ENCODE measurements at places on chromosomes 4 and X.
A peak's percentile ranks its signal among the peaks of the same experiment; 100 is the strongest.

GRCh38 chrX:14027511-14028019, 2.1 kb downstream of the GEMIN8 start:
- no peak for DNase-seq

- DNase-seq, result no peak
These were observed 1858.6 kb upstream of the ADGRL3 start for GRCh38 chr4:59341506-59341905.

GRCh38 chr4:126658411-126658810, 974.3 kb upstream of the INTU start:
- DNase-seq, result no peak

DNA sequence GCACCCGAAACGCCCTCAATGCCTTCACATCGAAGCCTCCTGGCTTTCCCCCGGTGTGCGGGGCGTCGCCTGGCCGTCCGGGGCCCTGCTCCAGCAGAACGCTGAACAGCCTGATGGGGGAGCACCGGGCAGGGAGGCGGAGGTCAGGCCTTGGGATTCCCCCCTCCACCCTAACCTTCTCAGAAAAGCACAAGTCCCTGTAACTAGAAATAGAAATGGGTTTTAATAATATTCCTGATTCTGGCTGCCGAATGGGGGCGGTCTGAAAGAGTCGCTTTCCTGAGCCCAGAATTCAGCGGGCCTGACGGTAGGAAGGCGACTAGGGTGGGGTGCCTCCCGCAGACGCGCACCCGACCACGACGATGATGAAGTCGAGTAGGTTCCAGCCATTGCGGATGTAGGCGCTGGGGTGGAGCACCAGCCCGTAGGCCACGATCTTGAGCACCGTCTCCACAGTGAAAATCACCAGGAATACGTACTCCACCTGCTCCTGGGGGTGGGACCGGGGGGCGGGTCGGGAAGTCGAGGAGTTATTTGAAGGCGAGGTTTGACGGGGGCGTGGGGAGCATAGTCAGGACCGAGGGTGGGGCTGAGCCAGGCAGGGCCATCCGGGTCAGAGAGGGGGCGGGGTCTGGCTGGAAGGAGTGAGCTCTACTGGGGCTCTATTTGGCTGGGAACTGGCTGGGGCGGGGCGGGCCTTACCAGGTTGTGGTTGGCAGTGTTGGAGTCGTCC, 2.5 kb downstream of the CACNA1F start:
- DNase-seq, result peak; percentile 52

DNA sequence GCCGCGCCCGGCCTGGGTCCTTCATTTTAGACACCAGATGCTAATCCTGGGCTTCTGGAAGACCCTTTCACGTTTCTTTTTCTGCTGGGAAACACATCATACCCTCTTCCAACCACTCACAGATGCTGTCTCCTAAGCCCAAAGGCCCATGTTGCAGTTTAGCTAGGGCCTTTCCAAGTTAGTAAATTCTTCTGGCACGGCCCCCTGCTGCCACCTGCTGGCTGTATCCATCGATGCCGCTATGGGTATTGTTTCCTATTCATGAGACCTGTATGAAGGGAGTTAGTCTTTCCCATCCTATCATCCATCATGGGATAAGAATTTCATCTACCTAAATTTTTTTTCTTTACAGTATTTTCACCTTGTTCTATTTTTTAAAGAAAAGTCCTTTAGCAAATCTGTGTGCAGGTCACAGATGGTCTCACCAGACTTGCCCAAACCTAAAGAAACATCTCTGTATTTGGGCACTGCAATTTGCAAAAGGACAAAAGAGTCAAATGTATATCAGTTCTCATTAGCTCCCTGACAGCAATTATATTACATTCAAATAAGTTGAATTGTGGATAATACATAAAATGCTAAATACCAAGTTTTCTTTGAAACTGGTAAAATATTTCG, 37.8 kb upstream of the SLC9A7 start:
- DNase-seq, result peak; percentile 54

DNA sequence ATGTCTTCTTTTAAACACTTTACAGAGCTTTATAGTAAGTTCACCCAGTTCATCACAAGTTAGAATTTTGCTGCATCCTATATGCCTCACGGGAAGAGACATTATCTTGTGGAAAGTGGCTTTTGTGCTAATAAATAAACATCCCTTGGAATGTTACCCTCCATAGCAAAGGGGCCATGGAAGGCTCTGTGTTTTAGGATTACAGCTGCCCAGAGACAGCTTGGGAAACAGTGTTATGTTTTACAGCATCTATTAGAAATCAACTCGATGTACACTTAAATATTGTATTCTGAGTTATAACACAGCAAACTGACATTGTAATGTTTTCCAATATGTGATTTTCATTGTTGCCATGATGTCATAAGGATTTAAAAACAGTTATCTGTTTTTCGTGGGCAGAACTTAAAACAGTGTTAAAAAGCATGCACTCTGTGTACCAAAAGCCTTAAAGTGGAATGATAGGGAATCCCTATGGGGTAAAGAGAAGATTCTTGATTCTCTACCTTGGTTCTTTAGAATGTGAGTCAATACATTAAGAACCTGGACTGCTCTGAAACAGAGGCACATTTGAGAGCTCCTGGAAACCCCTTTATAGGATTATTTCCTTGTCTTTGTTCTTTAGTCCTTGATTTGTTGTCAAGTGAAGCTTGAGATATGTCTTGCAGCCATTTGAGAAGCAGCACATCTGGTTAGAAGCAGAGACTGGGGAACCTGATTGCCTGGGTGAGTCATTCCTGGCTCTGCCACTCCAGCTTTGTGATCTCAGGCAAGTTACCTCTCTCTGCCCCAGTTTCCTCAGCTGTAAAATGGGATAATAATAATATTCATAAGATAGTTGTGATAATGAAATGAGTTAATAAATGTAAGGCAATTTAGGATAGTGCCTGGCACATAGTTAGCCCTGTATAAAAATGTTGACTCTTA, 41.6 kb downstream of the ARHGAP10 start:
- no peak for DNase-seq

DNA sequence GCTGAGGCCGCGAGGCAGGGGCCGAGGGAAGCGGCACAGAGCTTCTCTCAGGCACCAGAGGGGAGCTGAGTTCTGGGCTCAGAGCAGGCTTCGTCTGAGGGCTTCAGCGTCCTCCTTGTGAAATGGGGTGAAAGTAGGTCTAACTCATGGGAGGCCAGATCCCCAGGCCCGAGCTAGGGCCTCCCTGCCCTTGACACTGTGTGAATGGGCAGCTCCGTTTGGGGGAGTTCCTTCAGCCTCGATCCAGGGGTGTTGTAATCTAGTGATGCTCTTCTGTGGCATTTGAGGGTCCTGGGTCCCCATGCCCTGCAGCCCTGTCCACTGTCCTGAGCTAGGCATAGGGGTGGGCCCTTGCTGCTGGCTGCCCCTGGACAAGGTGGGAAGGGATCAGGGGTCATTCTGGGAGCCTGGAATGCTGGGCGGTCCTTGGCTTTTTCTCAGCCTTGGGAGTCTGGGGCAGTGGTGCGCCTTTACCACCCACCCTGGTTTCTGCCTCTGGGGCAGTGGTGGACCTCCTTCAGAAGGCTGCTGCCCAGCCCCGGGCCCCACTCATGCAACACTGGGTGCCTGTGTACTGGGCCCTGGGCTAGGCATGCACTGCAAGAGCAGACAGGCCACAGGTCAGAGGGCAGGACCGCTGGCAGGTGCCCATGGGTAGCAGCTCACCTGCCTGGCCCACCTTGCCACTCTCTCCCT, 4.1 kb downstream of the SH3BP2 start:
- no peak for DNase-seq

- no peak for DNase-seq
These were observed 1306.8 kb downstream of the STIM2 start for GRCh38 chr4:28167411-28167810.

GRCh38 chr4:25405453-25405852, 28.4 kb downstream of the ANAPC4 start:
- DNase-seq, result no peak

DNA sequence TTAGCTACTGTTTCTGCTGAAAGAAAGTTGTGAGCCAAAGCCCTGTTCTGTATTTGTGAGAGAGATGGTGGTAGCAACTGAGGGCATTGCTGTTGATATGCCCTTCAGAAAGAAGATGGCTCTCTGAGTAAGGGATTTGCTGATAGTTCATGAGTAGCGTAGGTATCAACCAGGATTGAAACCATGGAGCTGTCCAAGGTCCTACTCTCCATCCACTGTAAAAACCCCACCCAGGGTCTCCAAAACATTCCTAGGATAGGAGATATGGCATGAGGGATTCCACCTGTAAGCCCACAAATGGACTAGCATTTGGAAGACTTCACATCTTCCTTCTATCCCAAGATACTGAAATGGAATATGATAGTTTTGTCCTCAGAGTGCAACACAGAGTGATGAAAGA, 277.1 kb upstream of the PRKX start:
- no peak for DNase-seq

GRCh38 chr4:87932718-87933141, 42.8 kb upstream of the SPP1 start:
- DNase-seq, result no peak

- DNase-seq, result no peak
These were observed 284.1 kb upstream of the AMOT start for GRCh38 chrX:113124693-113125092.

DNA sequence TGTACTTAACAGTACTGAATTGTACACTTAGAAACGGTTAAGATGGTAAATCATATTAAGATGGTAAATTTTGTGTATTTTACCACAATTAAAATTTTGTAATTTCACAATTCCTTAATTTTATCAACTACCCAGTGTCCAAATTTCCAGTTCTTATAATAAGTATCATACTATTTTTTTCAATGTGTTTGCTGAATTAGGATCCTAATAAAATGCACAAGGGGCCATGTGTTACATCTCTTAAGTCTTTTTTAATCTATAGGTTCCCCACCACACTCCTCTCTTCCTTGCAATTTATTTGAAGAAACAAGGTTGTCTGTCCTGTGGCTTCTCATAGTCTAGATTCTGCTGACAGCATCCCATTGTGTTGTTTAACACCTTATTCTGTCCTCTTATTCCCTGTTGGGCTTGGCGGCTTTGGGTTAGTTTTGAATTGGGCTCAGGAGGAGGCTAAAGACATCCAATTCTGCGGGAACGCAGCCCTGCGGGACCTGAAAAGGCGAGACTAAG, 533 bp upstream of the SYAP1 start:
- no peak for DNase-seq

DNA sequence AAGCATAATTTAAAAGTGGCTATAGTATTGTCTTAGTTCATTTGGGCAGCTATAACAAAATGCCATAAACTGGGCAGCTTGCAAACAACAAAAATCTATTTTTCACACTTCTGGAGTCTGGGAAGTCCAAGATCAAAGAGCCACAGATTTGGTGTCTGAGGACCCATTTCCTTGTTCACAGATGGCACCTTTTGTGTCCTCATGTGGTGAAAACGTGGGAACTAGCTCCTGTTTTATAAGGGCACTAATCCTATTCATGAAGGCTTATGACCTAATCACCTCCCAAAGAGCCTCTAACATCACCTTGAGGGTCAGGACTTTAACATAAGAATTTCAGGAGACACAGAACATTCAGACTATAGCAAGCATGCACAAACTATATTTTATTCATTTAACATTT, 126.5 kb upstream of the WDFY3 start:
- DNase-seq, result no peak

GRCh38 chr4:158993891-158994290, 109.0 kb upstream of the RAPGEF2 start:
- DNase-seq, result no peak

GRCh38 chr4:66949419-66949818, 595.9 kb downstream of the CENPC start:
- no peak for DNase-seq

DNA sequence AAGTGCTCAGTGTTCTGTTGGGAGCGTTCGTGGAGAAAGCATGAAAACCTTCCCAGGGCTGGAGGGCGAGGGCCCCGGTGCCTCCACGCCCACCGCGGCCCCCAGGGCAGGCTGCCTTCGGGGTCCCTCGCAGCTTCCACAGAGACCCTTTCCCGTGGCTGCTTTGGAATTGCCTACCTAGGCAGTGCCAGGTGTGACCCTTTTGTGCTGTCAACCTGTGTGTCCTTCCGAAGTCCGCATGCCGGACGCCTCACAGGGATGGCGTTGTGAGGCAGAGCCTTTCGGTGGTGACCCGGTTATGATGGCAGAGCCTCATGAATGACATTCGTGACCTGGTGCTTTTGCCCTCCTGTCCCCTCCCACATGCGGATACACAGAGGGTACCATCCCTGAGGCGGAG, 17.4 kb downstream of the TMEM175 start:
- DNase-seq, result no peak

DNA sequence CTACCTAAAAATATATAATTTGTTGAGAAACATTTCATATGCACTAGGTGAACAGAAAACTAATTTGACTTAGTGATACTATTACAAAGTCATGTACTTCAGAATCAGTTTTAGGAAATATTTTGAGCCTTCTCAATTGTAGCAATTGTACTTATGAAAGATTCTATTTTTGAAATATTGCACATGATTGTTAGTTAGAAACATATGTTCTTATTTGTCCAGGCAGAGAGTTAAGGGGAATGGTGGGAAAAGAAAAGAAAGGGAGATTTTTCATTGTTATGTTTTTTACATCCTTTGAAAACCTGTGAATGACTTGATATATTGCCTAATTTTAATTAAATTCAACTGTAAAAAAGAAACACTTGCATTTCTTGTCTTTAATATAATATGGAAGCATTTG, 66.0 kb downstream of the GLRB start:
- no peak for DNase-seq

- no peak for DNase-seq
These were observed 24.3 kb upstream of the HGFAC start for GRCh38 chr4:3417448-3417847.

DNA sequence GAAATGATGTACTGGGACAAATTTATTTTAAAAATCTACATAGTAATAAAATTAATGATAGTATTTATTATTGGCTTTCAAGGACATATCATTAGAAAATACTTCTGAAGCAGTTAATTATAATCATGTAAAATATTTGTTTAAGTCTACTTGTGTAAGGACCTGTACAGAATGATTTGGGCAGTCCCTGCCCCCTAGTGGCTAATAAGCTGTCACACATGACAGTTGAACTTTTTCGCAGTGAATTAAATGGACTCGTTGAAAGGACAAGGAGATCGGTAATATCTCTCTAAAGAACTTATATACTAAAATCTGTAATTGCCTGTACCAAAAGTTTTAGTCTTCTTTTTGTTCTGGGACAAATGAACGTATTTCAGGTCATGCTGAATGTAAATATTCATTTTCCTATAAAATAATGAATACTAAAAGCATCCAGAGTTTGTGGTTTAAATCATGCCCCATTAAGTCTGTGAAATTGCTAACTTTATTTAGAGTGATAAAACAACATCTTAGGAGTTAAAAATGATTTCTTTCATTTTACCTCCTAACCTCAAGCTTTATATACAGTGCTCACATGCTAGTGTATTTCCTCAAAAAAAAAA, 13.6 kb downstream of the EXOC1 start:
- no peak for DNase-seq
